ENCODE measurements at places on chromosomes 7 and 10. TPM values are rescaled to one million over a fixed set of nuclear protein-coding genes. Genes with fewer than 3 reads are reported as not detected.

The CABCOCO1 gene
- 2.1 TPM for total RNA-seq

The EBLN1 gene
- total RNA-seq, result not detected

DNA sequence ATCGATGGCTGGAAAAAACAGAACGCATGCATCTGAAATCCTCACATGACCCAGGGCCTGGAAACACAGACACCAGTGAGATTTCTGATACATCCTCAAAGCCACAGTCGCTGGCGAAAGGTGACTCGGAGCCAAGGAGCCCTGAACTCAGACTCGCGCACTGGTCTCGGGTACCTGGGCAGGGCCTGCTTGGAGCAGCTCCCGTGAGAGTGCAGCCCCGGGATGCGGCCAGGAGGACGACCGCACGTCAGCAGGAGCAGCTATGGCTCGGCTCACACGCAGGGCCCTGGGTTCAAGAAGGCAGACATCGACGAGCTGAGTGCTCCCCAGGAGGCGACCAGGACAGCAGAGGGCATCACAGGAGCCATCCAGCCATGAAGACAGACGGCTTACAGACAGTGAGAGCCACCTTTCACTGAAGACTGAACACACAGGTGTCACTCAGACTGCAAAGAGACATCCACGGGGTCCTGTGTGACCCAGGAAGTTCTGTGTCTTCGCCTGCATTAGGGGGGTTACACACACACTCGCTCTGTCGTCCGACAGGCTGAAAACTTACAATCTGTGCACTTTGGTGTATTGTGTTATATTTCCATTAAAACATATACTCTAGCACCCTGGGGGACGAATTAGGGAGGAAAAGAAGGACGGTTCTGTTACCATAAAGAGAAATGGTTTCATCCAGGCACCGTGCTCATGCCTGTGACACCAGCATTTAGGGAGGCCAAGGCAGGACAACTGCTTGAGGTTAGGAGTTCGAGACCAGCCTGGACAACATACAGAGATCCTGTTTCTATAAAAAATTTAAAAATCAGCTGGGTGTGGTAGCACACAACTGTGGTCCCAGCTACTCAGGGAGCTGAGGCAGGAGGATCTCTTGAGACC is 227.7 kb downstream of the MAD1L1 start:
- no peak for DNase-seq

- peak; percentile 53 for DNase-seq
Measured at GRCh38 chr7:36137754-36138153, 15.3 kb upstream of the EEPD1 start.

- no peak for DNase-seq
Measured at GRCh38 chr10:77212632-77213031, 425.0 kb downstream of the KCNMA1 start.

- DNase-seq, result no peak
Measured at GRCh38 chr7:54831046-54831643, 72.1 kb upstream of the SEC61G start.

- DNase-seq, result no peak
Measured at GRCh38 chr7:132239422-132239994, 336.8 kb downstream of the PLXNA4 start.

- DNase-seq, result no peak
Measured at GRCh38 chr10:20040012-20040411, 223.8 kb downstream of the PLXDC2 start.

DNA sequence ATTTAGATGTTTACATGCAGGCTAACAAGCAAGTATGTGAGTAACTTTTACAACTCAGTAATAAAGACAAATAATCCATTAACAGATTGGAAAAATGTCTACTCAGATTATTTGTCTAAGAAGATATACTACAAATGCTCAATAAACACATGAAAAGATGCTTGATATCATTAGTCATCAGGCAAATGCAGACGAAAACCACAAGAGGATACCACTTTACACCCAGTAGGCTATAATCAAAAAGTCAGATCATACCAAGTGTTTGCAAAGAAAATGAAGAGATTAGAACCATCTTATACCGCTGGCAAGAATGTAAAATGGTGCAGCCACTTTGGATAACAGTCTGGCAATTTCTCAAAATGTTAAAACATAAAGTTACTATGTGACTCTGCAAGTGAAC is 84.1 kb downstream of the MALSU1 start:
- no peak for DNase-seq

DNA sequence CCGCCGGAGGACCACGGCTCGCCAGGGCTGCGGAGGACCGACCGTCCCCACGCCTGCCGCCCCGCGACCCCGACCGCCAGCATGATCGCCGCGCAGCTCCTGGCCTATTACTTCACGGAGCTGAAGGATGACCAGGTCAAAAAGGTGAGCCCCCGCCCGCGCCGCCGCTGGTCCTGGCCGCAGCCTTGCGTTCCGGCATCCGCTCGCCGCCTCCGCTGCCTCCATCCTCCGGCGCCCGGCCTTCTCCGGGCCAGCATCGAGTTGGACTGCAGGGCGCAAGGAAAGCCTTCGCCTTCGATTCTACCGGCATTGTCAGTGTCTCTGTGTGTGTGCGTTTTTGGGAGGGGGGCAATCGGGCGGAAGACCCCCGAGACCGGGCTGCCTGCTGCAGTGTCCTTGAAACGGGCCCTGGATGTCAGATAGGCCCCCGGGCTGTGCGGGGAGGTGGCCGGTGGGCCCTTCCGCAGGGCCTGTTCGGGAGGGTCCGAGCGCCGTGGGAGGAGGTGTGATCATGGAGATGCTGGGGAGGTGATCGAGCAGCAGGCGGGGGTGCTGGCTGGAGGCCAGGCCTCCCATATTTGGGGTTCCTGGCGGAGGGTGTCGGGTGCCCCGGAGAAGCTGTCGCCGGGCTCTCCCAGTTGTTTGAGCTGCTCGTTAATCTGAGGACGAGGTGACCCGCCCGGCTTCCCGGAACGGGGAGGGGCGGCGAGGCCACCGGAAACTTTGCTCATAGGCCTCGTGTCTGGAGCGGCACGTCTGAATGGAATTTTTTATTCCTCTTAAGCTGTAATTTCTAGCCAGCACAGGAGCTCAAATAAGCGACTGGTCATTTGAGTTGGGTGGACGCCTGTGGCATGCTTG is 40.8 kb downstream of the HK1 start:
- DNase-seq, result peak; percentile 96

The SLC26A4 gene
- total RNA-seq, result 1.2 TPM

GRCh38 chr10:131803860-131804425 is 96.9 kb upstream of the PPP2R2D start:
- no peak for DNase-seq

- DNase-seq, result no peak
Measured at GRCh38 chr7:119903085-119903484, 369.9 kb upstream of the KCND2 start.

DNA sequence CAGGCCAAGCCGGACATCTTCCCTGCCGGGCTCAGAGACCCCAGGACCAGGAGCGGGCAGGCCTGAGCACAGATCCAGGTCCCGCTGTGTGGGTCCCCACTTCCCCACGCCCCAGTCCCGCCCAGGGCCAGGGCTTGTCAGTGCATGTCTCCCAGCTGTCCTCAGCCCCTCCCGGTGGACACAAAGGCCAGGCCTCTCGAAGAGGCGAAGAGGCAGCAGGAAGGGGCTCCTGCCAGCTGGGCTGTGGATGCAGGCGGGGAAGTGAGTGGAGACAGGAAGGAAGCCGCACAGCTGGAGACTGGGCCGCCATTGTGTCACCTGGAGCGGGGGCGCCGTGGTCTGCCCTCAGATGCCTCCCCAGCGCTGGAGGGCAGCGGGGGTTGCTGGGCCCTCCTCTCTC is 4.8 kb downstream of the GRIFIN start:
- DNase-seq, result no peak

DNA sequence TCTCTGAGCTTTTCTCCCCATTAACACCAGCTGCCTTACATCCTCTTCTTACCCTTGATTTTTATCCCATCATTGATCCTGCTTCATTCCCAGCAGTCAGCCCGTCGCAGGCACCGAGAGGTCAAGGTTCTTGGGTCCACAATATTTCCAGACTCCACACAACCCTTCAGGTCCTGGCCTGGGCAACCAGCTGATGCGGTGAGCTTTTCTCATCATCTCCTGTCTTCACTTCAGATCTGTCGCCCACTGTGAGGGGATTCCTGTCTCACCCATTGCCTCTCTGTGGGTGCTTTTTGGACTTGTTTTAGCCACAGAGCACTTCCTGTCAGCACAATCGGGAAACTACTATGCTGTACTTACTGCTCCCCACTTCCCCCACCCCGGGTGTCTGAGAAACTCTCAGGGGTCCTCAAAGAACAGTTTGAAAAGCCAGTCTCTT is 8.4 kb upstream of the PVRIG start:
- no peak for DNase-seq

The WNT2 gene
- total RNA-seq, result 2.8 TPM

The GPR26 gene
- total RNA-seq, result not detected

- DNase-seq, result no peak
Measured at GRCh38 chr7:78438433-78438832, 639.9 kb downstream of the PHTF2 start.

The CFAP46 gene
- total RNA-seq, result 1.3 TPM

The TMEM225B gene
- not detected for total RNA-seq

DNA sequence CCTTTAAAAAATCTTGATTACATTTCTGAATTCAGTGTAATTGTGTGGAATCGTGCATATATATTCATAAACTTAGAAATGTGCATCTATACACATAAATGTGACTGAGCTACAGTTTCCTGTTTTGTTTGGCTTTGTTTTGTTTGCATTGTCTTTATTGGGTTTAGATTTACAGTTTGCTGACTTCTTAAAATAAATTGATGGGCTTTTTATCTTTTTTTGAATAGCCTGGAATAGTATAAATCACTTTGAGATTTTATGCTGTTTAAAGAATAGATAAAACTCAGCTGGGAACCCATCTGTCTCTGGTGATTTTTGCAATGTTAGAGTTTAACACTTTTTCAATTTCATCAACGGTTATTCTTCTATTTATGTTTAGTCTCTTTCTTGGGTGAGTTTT is 21.2 kb upstream of the BRAF start:
- DNase-seq, result no peak

The GNAT3 gene
- total RNA-seq, result not detected

- DNase-seq, result no peak
Measured at GRCh38 chr7:150335108-150335773, 6.2 kb downstream of the RARRES2 start.

GRCh38 chr7:149809215-149809614 is 29.0 kb upstream of the ZNF862 start:
- DNase-seq, result no peak
